ENCODE measurements at places on chromosomes 12 and 14.

GRCh38 chr12:29211696-29212095 lies 62.6 kb downstream of the FAR2 start:
- no peak for DNase-seq

DNA sequence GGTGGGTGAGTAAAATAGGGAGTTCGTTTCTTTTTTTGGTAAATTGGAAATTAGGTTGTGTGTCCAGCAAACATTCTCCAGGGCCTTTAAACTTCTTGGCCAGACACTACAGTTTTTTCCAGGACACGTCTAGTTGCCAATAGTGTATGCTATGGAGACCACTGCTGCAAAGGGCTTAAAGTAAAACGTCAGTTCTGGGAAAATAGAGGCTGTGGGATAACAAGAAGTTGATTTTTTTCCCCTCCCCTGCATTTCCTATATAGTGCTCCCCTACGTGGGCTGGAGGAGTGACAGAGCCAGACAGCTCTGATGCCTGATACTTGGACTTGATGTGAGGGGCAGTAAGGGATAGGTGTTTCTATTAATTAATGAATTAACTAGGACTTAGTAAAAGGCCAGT lies 2.4 kb downstream of the ACVR1B start:
- no peak for DNase-seq

GRCh38 chr12:105878964-105879363 lies 259.8 kb downstream of the NUAK1 start:
- no peak for DNase-seq

GRCh38 chr14:99516871-99517642 lies 35.8 kb downstream of the CCNK start:
- DNase-seq, result no peak

DNA sequence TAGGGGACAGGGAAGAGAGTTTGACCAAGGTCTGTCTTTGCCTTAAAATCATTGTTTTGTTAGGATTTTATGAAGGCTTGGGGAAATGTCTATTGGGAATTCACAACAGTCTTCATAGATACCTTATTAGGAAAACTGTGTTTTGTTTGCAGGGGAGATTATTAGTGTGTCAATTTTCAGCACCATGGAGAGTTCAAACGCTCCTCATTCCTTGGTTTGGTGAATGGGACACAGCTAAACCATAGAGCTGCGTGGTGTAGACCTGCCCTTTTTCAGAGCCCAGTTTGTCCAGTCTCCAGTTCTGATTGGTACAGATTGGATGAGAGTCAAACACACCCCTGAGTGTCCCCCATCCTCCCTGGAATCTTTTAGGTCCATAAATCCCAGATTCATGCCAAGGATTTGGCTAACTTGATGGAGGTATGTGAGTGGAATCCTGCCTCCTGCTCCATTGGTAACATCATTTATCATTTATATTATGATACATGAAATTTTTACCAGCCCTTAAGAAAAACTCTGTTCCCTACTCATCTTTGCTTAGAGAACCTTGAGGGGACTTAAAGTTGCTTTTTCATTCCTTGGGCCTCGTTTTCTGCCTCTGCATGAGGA lies 12.0 kb downstream of the NGDN start:
- no peak for DNase-seq

GRCh38 chr12:64028541-64028940 lies 184.0 kb downstream of the SRGAP1 start:
- DNase-seq, result no peak

GRCh38 chr14:100900837-100901390 lies 2.6 kb downstream of the RTL1 start:
- no peak for DNase-seq

- DNase-seq, result no peak
These were observed 11.2 kb upstream of the MAP1LC3B2 start for GRCh38 chr12:116547955-116548501.

- no peak for DNase-seq
These were observed 130.1 kb upstream of the LHX5 start for GRCh38 chr12:113601656-113602263.

Data from activated naive CD4-positive, alpha-beta T cell (primary cell).